Neural progenitor cell (in vitro differentiated cells): ENCODE measurements at places on chromosomes 6 and 20. TPM values are rescaled to one million over a fixed set of nuclear protein-coding genes. Genes with fewer than 3 reads are reported as not detected.

EFCAB8 gene
- not detected in 2 replicates for total RNA-seq

ARFGEF2 gene
- total RNA-seq = 13.9 and 16.6 TPM in 2 replicates

SLC24A3 gene
- 0.21 and 0.31 TPM in 2 replicates for total RNA-seq

C20orf202 gene
- total RNA-seq = not detected in 2 replicates

GRCh38 chr6:61977099-61977498, 308.9 kb downstream of the KHDRBS2 start:
- DNase-seq = no peak

GRCh38 chr6:72464246-72464645, 157.6 kb upstream of the KCNQ5 start:
- DNase-seq = no peak
